H4 (cell line): ENCODE measurements at places on chromosomes 16 and 17. TPM values are rescaled to one million over a fixed set of nuclear protein-coding genes. Genes with fewer than 3 reads are reported as not detected.

DNA sequence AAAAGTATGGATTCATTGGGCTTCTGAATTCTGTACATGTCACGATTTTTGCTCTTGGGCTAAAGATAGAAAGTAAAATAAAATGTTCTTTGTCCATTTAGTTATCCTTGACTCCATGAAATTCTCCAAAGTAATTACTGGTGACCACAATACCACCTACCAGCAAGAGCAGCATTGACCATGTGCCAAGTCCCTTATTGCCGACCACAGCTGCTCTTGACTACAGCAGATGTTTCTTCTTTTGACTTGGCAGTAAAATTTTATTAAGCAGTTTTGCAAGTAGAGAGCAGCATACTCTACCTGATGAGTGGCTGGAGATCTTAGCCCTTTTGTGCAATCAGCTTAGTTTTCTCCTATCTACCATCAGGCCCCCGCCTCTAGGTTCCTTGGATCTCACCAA is 152.2 kb upstream of the TBX2 start:
- DNase-seq: peak; percentile 97

DNA sequence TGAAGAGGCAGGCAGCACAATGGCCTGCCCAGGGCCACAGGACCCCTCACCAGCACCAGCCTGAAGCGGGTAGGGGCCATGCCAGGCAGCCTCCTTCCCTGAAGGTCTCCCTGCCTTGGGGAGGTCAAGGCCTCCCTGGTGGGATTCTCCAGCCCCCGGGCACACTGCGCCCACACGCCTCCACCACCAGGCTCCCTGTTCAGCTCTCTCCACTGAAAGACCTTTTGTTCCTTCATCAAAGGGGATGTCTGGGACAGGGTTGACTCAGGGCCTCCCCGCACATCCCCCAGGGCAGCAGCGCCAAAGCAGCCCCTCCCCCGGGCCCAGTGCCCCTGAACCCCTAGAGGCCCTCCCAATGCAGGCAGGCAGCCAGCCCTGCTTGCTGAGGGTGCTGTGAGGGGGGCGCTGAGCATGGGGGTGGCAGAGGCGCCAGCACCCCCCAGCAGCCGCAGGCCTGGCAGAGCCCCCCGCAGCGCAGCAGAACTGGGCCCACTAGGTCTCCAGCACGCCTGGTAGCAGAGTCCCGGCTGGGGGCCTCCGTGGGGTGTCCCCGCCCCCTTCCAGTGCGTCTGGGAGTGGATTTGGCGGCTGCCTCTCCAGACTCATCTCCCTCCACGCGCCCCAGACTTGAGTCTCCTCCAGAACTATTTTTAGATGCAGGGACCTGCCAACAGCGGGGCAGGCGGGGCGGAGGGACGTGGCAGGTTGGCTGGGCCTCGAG is 13.1 kb downstream of the BCAR1 start:
- peak; percentile 41 for DNase-seq

GRCh38 chr16:84874983-84875382 is 55.2 kb downstream of the CRISPLD2 start:
- DNase-seq: no peak

DNA sequence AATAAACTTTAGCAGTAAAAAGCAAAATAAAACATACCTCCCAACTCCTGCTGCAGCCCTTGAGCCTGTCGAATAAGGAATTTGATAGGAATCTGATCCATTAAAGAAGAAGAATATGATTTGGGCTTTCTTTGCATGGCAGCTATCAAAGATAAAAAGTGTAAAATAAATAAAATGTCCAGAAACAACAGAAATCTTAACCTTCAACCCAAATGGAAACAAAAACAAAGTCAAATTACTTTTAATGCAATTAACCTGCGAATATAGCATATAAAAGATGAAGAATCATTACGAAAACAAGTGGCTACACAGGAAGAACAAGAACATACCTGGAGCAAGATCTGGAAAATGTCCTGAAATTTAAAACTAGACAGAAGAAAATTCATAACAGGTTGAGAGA is 21.5 kb upstream of the BRIP1 start:
- DNase-seq: no peak

DNA sequence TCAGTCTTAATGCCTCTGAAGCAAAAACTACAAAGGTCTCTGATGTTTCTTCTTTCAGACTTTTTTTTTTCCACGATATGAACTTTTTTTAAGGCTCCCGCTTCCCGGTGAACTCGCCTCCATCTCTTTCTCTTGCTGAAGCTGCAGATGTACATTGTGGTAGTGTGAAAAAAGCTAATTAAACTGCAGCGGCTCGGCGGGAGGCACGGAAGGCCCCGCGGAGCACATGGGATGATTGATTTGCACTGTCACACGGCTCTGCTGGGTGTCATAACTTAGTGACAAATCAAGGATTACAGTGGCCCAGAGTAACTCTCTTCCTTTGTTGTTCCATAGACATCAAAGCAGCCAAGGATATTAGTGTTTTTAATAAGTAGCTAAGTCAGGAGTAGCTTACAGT is 196.3 kb downstream of the AXIN2 start:
- DNase-seq: no peak

DNA sequence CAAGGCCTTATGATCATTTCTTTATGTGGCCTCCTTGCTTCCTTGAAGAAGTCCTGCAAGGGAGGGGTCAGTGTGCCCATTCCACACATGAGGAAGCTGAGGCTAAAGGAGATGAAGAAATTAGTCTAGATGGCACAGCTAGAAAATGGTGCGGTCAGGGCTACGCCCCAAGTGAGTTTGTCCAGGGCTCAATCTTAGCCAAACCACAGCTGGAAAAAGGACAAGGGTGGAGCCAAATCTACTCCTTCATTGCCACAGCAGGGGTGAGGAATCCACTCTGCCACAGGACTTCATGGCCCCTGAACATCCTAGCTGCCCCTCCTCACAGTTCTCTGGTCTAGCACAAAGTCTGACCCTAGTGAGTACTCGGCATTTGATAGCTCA is 16.2 kb downstream of the BEAN1 start:
- no peak for DNase-seq

DNA sequence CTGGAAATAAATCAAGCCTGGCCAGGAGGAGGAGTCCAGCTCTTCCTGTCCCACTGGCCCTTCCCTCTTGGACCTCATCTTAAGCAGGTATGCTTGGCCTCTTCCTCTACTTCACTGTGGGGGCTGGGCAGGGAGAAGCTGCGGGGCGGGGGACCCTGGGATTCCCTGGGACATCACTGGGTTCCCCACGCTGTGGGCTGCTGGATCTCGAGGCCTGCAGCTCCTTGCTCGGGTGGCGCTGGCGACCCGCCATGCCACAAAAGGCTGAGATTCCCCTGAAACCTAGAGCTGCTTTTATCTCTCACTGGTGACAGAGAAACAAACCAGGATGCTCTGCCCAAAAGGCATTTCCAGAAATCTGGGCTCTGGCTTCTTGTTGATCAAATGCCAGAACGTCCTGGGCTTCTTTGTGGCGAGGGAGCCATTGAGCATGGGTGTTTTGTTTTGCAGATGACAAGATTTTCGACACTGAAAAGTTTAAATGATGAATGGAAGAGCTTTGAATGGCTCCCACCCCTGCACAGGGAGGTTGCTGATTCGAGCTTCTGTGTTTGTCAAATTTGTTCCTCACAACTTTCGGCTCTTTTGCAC is 8.6 kb upstream of the PGS1 start:
- no peak for DNase-seq

GRCh38 chr17:77332981-77333685 is 192.4 kb downstream of the SEC14L1 start:
- DNase-seq: peak; percentile 82

DNA sequence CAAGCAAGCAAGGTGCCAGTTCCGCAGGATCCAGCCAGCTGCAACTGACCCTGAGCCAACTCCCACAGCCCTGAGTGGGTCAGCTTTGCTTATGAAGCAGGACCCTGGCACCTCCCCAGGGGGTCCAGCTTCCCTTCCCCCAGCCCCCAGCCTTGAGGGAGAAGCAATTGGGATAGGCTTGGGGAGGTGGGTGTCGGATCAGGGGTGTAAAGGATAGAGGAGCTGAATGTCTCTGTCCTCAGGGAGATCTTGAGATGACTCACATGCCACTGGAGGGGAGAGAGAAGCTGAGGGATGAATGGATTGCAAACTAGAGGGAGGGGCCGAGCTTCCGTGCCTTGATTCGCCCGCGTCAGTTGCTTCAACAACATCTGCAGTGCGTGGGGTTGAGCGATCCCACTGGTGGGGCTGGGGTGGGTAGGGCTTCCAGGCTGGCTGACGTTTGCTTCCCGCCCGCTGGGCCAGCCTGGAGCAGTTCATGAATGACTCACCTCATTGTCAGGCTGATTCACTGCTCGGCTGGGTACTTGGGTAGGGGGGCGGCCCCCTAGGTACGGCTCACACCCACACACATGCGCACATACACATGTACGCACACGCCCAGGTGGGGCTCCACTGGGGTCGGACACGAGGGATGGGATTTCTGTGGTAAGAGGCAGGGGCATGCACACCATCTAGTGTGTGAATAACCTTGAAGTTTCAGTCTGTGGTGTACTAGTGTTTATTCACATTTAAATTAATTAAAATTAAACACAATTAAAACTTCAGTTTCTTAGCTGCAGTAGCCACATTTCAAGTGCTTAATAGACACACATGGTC is 3.6 kb upstream of the HROB start:
- DNase-seq: peak; percentile 94

GRCh38 chr16:64225036-64225435 is 896.8 kb downstream of the CDH11 start:
- DNase-seq: peak; percentile 5

- no peak for DNase-seq
Measured at GRCh38 chr16:30662449-30662848, 4.2 kb downstream of the FBRS start.

DNA sequence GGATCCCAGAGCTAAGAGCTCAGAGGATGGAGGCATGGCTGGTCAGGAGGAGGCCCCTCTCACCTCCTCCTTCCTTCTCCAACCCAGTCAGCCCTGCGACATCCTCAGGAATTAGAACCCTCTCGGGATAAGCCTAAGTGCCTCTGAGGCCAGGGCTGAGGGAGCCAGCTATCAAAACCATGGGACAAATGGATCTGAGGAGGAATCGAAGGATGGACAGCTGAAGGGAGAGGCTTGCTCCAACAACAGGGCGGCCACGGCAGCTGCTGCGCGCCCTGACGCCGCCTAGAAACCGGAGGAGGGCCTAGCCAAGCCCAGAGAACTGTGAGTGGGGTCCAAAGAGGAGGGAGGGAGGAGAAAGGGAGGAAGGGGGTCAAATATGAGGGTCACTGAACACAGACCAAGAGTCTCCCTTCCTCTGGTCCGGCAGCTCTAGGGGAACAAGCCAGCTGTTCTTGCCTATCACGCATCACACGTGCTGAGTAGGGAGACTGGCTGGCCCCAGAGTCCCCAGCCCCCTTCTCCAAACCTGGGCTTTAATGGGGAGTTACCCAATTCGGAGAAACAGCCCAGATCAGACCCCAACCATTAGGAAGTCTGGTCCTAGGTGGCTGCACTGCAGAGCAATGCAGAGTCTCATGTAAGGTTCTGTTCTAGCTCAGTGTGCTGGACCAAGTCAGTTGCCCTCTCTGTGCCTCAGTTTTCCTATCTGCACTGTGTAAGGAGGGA is 5.9 kb upstream of the HOXB13 start:
- DNase-seq: no peak

DNA sequence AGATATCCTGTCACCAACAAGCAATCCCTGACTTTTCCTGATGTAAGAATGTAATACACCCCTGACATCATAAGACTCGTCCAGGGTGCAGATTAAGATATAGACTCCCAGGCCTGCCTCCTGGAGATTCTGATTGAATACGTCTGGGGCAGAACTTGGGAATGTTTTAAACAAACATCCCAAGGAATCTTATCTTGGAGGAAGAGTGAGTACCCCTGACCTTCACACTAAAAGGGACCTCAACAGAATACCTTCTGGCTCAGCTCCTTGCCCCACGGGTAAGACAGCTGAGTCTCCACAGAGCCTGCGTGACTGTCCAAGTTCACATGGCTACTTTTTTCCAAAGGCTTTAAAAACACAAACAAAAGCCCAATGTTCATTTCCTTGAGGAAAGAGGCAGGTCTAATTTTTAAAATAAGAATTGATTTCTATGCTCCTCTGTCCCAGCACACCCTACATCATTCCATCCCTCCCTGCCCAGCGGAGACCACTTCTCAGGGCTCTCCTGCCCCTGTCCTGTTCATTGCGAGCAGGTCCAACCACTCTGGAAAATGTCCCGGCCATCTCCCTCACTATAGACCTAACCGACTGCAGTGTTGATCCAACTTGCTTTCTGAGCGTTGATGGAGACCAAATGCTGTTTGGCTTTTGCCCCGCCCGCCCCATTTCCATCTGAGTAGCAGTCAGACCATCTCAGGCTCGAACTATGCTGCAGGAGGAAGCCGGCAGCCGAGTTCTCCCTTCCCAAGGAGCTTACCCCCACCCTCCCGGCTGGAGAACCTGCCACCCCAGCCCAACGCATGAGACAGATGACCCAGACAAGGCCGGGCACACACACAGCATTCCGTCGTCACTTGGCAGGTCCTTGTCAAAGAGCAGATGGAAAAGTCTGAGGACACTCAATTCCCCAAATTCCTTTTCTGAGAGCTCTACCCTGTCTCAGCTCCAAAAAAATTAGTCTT is 44.1 kb upstream of the MYH10 start:
- no peak for DNase-seq

DNA sequence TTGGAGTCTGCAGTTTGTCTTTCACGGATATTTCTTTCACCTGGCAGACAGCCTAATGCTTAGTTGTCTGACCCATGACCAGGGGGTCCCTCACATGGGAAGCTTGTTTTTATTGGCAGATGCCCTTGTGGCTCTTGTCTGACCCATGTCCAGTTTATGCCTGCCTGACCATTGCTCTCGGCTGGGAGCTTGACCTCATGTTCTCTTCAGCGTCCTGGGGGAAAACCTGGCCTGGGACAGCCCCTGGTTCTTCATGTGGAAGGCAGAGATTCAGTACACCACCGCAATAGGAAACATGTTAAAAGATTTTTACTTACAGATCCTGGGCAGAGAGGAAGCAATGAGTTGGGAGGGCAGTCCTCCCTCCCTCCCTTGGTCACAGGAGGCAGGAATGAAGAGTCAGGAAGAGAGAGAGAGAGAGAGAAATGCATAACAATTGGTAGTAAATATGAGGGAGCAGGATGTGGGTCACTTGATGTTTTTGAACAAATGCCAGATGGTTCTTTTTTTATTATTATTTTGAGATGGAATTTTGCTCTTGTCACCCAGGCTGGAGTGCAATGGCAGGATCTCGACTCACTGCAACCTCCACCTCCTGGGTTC is 302.7 kb upstream of the MYOCD start:
- no peak for DNase-seq

GRCh38 chr17:77409282-77410161 is 268.8 kb downstream of the SEC14L1 start:
- DNase-seq: peak; percentile 75

- peak; percentile 72 for DNase-seq
Measured at GRCh38 chr16:85569615-85570212, 43.4 kb upstream of the GSE1 start.

GRCh38 chr17:27513849-27514248 is 57.6 kb downstream of the KSR1 start:
- no peak for DNase-seq

HOXB4 gene
- total RNA-seq: 0.45 TPM in 2 replicates

G6PC1 gene
- not detected in 2 replicates for total RNA-seq

KRT40 gene
- total RNA-seq: not detected in 2 replicates

CIAO2B gene
- 207 and 213 TPM in 2 replicates for total RNA-seq

RNF157 gene
- total RNA-seq: 6.8 and 7.8 TPM in 2 replicates

MAP2K3 gene
- total RNA-seq: 5.8 and 7.6 TPM in 2 replicates

NUPR1 gene
- total RNA-seq: 52.0 and 53.5 TPM in 2 replicates

CCDC40 gene
- 2.8 and 3.8 TPM in 2 replicates for total RNA-seq

NTN1 gene
- 0.88 and 2.0 TPM in 2 replicates for total RNA-seq

ADAD2 gene
- not detected in 2 replicates for total RNA-seq

TMEM114 gene
- not detected in 2 replicates for total RNA-seq
